ENCODE measurements at places on chromosomes 2 and 18.

- DNase-seq = no peak
These were observed 138.4 kb downstream of the EIPR1 start for GRCh38 chr2:3238951-3239841.

DNA sequence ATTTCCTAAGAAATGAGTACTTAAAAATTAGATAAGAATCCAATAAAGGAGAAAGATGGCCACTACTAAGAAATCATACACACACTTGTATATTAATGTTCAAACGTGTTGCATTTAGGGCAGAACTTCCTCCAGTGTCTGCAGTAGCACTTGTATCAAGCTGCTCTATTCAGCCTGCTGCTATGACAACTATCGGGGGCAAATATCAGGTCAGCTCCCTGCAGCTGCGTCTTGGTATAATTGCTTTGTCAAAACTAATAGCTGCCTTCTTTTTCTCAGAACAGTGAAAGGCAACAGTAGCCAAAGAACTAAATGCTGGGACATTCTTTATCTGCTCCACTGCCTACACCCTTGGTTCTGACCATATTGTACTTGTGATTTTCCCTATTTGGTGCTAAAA, 300.7 kb downstream of the NOL4 start:
- no peak for DNase-seq

- DNase-seq = no peak
These were observed 22.5 kb downstream of the DAPL1 start for GRCh38 chr2:158817588-158817987.

DNA sequence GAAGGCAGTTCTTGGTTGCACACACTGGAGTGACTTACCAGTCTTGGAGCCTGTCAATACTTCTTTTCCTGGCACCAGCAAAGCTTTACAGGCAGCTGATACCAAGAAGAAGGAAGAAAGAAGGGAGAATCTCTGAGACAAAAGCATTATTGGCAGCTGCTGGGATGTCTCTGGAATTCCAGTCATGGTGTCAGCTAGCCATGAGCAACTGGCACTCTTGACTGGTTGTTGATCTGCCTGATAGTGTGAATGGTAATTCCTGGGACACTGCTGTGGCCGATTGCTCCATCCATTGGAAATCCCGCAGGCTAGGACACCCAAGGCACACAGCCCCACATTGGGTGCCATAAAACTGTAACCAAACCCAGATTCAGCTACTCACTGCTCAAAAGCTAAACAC, 17.8 kb upstream of the SPAG16 start:
- DNase-seq = no peak

DNA sequence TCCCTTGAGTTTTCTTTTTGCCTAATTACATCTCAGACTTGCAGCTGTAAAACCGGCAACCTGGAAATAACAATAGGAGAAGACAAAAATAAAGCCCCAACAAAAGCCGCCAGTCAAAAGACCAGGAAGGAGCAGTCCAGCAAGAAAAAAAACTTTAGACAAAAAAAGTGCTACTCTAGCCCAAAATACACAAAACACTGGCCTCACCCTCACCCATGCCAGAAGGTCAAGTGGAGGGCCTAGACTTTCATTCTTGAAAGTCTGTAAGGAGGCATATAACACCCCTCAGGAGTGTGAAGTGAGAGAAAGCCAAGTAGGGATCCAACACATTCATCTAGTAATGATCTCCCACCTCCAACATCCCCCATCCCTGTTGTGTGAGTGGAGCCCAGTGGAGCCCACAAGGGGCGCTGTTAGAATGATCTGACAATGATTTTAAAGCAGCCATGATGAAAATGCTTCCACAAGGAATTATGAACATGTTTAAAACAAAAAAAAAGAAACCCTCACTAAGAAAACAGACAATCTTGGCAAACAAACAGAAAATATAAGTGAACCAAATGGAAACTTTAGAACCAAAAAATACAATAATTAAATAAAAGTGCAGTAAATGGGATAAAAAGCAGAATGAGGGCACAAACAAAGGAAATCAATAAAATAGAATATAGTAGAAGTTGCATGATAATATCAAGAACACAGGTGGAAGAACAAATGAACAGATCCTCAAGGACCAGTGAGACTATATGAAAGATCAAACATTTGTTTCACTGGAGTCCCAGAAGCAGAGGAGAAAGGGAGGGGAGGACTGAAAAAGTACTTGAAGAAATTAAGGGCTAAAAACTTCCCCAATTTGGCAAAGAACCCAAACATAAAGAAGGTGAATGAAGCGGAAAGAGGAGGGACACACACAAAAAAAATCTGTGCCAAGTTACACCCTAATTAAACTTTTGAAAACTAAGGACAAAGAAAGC, 23.9 kb downstream of the SESTD1 start:
- DNase-seq = no peak

- no peak for DNase-seq
These were observed 2.8 kb downstream of the FOSL2 start for GRCh38 chr2:28395334-28396061.

- DNase-seq = no peak
These were observed 14.9 kb upstream of the MC5R start for GRCh38 chr18:13809043-13809430.

DNA sequence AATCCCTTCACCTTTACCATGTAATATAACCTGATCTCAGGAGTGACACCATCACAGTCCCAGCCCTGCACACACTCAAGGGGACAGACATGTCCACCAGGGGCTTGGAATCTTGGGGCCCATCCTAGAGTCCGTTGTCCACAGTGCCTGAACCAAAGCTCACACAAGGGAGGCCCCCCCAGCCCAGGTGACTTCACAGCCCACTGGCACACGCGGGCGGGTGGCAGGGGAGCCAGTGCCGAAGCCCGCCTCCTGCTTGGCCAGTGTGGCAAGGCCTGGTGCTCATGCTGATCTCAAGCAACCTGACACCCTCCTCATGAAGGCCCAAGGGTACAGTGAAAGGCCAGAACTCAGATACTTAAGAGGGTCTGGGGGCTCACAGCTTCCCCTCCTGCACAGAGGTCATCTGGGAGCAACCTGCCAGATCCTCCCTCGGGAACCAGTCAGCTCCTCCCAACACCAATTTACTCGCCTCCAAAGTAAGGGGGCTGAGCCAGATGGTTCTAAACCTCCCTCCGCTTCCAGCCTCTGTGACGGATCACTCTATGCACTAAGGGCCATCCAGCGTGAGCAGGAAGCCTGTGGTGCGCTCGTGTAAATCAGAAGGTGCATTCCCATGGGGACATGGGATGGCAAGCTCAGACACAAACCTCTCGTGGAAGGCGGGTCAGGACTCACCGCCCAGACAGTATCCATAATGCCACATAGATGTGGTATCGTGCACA, 3.2 kb upstream of the RAB17 start:
- no peak for DNase-seq

DNA sequence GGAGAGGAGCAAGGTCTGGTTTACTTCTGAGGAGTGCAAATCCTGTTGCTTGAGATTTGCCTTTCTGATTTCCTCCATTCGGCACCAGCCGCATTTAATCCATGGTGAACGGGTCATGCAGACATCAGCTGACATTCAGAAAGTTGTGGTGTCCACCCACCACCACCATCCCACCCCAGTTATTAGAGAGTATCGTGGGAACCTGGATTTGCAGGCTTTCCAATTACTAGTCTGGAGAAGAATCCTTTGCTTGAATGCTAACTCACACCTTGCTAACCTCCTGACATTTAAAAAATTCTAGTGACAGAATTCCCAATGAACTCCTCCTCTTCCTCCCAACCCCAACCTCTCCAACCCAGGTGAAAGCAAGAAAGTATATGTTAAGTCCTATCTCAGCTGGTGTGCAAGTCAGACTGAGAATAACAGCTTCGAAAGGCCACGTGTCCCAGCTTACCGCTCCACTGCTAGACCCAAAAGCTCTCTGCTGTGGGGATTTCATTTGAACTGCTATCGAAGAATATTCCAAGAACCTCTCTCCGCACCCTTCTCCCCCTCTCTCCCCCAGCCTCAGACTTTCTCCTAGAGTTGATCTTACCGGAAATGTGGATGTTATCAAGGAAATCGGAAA, 17.7 kb downstream of the BCL11A start:
- no peak for DNase-seq

- DNase-seq = no peak
These were observed 73.7 kb upstream of the TGFA start for GRCh38 chr2:70627211-70627898.

GRCh38 chr2:226898897-226899296, 63.0 kb downstream of the RHBDD1 start:
- no peak for DNase-seq

DNA sequence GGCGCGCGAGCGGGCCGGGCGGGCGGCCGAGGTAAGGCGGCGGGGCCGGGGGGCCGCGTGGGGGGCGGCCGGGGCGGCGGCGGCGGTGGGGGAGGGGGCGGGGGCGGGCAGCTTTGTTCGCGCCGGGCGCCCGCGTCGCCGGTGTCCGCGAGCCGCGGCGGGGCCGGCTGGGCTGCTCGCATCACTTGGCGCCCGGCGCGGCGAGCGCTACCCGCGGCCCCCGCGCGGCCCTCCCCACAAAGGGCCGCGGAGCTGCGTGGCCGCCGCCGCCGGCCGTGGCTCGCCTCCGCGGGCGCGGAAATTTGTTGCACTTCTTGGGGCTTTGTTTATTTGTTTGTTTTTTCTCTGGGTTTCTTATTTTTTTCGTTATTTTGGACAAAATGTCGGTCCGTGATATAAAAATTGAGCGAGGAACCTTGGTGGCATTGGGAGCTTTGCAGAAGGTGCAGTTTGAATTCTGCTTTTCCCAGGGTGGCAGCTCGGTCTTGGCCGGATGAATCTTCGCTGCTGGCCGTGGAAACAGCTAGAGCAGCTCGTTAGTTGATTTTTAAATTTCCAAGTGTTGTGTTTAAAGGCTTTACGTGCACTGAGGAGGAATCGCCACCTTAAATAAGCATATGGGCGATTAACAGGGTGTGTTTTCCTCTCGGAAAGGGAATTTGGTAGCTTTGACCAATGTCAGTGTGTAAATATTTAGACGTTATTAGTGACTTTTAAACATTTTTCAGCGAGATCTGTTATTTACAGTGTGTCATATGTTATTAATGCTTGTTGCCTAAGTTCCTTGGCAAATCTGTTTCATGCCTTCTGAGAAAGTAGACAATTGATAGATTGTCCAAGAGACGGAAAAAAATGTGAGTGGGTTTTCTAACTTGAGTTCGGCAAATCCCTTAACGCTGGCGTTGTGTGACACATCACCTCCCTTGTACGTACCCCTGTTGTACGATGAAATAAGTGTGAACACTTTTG, 822 bp downstream of the UBE2E3 start:
- DNase-seq = peak; percentile 9

DNA sequence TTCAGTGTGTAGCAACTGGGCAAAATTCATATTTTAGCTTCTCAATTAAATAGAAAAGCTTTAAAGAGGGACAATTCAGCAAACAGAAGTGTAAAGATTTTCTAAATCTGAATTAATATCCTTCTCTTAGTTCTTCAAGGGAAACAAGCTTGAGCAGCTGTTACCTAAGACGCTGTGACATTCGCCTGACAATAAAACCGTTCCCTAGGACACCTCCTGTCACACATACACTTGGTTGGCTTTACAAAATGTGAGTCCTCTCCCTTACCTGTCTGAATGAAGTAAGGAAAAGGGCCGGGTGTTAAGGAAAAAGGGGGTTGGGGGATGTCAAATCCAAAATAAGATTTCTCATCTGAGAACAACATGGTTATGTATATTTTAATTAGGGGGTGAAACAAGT, 2.1 kb downstream of the SERTAD2 start:
- no peak for DNase-seq

GRCh38 chr2:128012698-128013097, 15.2 kb downstream of the SAP130 start:
- DNase-seq = no peak

- no peak for DNase-seq
These were observed 13.8 kb downstream of the GRHL1 start for GRCh38 chr2:9965119-9965822.

GRCh38 chr2:231966886-231967285, 5.4 kb downstream of the DIS3L2 start:
- no peak for DNase-seq

DNA sequence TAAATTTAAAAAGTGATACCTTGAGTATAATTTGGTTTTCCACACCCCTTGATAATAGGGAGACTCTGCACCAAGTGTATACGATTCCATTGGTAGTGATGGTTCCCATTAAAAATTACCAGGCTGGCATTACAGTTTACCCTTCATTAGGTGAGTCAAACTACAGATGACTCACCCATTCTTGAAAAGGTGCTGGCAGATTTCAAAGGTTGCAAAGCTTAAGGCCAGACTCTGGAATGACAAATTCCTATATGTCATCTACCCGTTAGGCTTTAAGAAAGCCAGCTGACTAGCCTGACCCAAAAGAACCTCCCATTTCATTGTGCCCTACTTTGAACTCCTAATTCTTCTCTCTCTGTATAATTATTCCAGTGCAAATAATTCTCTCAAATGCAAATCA, 124.4 kb downstream of the LRRTM4 start:
- no peak for DNase-seq

DNA sequence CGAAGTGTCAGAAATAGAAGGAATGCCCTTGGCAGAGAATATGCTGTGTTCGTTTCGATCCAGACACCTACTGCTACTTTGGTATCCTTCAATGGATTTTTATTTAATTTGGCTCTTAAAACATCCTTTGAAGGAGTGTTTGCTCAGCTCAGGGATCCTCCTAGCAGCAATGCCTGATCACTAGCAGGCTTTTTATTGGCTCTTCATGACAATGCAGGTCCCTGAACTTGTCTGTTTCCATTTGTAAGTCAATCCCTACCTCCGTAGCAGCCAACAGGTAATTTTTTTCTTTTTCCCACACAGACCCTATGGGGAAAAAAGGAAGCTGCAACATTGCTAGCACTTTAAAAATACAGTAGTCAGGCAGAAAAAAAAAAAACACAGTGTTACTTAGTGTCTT, 366.2 kb upstream of the LRRTM1 start:
- no peak for DNase-seq

GRCh38 chr18:47163241-47163640, 12.9 kb downstream of the IER3IP1 start:
- DNase-seq = no peak

DNA sequence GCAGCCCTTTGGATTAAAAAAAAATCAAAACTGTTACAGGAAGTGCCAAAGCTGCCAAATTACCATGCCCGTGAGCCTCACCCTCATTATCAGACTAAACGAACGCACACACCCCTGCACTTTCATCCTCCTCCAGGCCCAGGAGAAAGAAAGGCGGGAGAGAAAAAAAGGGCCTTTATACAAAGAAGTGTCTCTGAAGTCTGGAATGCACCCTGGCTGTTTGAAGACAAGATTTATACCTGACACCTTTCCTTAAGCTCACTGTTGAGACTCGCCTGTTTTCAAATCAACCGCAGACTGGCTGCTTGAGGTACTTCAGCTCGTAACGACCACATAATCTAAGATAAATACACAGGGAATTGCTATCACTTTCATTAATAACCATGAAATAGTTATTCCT, 31.0 kb downstream of the EDAR start:
- no peak for DNase-seq

DNA sequence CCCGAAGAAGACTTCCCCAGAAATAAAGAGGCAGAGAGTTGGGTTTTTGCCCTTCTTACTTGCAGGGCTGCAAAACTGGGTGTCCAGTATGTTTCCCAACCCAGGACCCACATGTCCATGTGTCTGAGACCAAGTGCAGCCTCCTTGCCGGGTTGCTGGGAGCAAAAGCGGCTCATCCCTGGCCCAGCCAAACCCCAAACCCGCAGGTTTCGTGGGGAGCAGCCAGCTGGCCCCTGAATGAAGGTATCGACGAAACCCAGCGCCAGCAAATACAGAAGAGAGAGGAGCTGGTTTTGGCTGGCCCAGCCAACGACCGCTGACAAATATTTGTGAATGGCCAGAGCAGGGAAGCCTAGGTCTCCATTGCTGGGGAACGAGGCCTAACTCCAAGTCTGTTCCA, 197.1 kb downstream of the SMAD7 start:
- DNase-seq = no peak

Data from T-helper 2 cell (primary cell).